ENCODE measurements at places on chromosomes 2 and 18. TPM values are rescaled to one million over a fixed set of nuclear protein-coding genes. Genes with fewer than 3 reads are reported as not detected.

The IL36RN gene
- total RNA-seq: not detected

The IL1R2 gene
- total RNA-seq: not detected

The UCN gene
- 1.1 TPM for total RNA-seq

The DPP10 gene
- total RNA-seq: 76.7 TPM

The COL4A4 gene
- total RNA-seq: 0.78 TPM

The ANKRD30B gene
- total RNA-seq: 0.16 TPM

The APCDD1 gene
- total RNA-seq: 10.3 TPM

The POTEJ gene
- not detected for total RNA-seq

The ARL6IP6 gene
- 38.2 TPM for total RNA-seq

The PTPRM gene
- 45.4 TPM for total RNA-seq

The LCT gene
- not detected for total RNA-seq

The FAP gene
- 2.2 TPM for total RNA-seq

The RNF125 gene
- total RNA-seq: 1.1 TPM

The FN1 gene
- 85.5 TPM for total RNA-seq

The C2orf72 gene
- total RNA-seq: 32.4 TPM

The GPR55 gene
- total RNA-seq: not detected

The DUSP2 gene
- 7.3 TPM for total RNA-seq

The ARHGEF33 gene
- 3.9 TPM for total RNA-seq

The TOGARAM2 gene
- under 0.01 TPM for total RNA-seq

The GPR155 gene
- 15.6 TPM for total RNA-seq
